ENCODE measurements at places on chromosomes 2 and 18.

GRCh38 chr2:12432985-12433625 is 283.6 kb upstream of the TRIB2 start:
- DNase-seq: no peak

DNA sequence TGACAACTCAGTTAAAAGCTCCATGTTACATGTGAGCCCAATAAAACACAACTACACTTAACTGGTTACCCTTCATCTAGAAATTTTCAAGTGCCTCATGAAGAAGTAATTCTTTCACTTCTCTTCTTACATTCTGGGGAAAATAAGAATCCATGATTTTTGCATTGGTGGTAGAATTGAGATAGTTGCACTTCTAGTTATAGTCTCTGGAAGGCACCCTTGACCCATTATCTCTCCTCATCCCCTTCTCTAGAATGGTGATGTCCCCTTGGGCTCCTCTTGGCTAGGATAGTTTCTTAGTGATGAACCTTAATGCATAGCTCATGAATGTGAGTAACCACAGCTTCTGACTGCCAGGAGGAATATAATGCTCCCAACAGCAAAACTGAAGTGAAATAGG is 3.6 kb downstream of the LGALSL start:
- no peak for DNase-seq

- no peak for DNase-seq
These were observed 12.6 kb upstream of the GULP1 start for GRCh38 chr2:188279093-188279445.

DNA sequence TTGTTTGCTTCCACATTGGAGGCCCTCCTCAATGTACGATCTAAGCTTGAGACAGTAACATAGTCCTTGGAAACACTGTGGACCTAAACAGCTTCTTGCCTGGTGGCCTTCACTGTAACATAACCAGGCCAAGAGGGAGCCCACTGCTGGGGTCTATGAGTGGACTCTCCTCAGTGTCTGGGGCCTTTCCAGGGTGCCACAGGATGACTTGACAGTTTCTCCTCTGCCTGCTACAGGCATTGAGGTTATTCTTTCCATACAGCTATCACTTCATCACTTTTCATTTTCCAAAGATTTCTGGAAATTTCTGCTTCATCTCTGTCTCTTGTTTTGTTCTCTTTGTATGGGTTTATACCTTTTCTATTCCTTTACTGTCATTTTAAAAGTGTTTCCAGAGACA is 11.3 kb downstream of the SCTR start:
- DNase-seq: no peak

DNA sequence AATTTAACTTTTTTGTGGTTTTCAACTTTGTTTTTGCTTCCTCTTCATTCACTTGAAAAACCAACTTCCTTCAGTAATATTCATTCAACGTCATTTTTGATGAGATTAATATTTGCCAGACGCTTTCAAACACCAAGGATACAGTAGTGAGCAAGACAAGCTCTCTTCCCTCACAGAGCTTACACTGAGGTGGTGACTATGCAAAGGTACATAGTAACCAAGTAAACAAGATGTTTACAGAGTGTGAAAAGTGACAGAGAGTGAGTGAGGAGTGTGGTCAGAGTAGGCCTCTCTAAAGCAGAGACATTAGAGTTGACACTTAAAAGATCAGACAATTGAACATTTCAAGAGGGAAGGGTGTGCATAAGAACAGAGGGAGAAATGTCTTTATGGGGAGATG is 155.5 kb downstream of the TMEM247 start:
- DNase-seq: no peak

DNA sequence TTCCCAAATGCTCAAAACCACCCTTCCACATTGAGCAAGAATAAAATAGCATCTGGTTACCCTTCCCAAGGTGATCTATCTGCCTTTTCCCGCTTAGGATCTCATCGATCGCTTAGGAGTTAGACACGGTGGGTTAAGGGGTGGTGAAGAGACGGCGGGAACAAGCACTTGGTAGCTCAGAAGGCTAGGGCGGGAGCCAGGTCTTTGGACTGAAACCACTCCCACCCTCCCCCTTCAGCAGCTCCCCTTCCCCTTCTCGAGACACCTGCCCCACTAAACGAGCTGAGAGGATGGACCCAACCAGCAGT is 513 bp downstream of the THOC1 start:
- no peak for DNase-seq

DNA sequence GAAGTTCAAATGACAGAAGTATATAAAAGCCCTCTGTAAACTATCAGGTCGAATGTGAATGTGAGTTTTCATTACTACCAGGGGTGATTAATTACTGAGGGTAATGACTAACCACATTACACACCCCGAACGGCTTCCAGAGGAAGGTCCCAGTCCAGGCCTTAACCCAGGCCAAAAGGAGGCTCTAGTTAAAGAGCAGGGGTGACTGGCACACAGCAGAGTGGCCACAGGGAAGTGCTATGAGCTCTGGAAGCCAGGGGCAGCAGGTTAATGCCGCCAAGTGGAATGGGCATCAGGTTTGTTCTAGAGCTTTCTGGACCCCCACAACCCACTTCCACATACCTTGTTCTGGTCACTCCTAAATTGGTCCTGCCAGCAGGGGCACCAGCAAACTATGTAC is 87.7 kb downstream of the BCL11A start:
- no peak for DNase-seq

DNA sequence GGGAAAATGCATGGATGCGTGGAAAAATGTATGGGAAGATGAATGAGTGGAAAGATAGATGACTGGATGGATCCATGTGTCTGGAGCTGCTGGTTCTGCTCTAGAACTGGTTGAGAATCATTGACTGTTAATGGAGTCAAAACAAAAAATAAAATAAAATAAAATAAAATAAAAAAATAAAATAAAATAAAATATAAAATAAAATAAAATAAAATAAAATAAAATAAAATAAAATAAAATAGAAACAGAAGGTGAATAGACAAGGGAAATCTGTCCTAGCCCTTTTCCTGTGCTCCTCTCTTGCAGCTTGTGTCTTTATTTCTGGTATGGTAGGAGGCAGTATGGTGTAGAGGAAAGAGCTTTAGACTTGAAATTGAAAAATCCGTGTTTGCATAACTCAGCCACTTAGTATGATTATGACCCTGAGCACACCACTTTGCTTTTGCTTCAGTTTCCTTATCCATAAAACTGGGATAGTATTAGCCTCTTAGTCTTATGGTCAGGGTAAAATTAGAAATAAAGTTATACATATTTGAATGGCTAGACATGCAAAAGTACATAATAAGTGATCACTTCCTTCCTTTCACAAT is 51.0 kb downstream of the PSD4 start:
- no peak for DNase-seq

- no peak for DNase-seq
These were observed 81.0 kb downstream of the GPR39 start for GRCh38 chr2:132497591-132497990.

DNA sequence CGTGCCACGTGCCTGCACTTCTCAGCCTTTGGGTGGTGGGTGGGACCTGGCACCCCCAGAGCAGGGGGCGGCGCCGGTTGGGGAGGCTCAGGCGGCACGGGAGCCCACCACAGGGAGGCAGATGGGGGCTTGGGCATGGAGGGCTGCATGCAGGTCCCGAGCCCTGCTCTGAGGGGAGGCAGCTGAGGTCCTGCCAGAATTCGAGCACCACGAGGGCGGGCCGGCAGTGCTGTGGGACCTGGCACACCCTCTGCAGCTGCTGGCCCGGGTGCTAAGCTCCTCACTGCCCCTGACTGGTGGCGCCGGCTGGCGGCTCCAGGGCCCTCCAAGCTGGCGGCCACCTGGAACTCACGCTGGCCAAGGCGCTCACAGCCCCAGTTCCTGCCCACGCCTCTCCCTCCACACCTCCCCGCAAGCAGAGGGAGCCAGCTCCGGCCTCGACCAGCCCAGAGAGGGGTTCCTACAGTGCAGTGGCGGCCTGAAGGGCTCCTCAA is 1176.8 kb upstream of the GYPC start:
- DNase-seq: no peak

- DNase-seq: no peak
These were observed 953.0 kb downstream of the DCDC2C start for GRCh38 chr2:4656326-4656725.

GRCh38 chr2:96501886-96502810 is 3.0 kb downstream of the NEURL3 start:
- no peak for DNase-seq

- no peak for DNase-seq
These were observed 154.8 kb downstream of the RNF144A start for GRCh38 chr2:7071916-7072556.

GRCh38 chr2:161419638-161420190 is 3.6 kb downstream of the TBR1 start:
- DNase-seq: no peak

DNA sequence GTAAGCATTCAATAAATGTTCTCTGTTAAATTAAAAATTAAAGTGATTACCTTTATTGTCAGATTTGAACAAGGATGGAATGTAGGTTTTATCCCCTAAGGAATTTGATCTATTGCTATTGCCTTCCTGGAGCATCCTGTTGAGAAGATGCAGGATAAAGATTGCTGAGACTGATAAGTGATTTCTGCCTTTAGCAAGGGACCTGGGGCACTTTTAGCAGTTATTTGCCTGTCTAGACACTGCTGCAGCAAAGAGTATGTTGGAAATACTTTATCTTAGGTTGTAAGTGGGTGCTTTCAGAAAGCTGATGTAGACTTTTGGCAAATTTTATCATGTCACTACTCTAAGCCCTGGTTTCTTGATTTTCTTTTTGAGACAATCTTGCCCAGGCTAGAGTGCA is 69.5 kb downstream of the FAM117B start:
- no peak for DNase-seq

DNA sequence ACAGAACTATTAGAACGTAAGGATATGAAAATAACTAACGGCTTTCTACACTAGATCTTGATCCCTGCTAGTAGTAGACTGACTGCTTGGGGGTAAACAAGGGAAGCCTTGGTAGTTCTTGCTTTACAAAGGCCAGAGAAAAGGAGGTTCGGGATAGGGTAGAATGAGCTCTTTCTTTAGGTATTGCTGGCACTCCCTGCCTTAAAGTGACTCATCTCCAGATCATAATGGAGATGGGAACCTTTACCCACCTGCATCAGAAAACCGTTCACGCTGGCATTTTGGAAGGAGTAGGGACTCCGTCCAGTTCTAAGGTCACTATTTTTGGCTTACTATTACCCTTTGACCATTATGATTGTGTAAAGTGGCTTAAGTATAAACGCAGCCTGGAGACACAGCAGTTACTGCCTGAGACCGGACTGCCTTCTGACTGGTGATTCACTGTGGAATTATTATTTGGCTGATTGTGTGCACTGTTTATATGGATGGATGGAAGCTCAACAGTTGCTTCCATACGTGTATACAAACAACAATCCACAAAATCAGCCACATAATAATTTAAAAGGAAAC is 482.5 kb downstream of the STK39 start:
- no peak for DNase-seq

DNA sequence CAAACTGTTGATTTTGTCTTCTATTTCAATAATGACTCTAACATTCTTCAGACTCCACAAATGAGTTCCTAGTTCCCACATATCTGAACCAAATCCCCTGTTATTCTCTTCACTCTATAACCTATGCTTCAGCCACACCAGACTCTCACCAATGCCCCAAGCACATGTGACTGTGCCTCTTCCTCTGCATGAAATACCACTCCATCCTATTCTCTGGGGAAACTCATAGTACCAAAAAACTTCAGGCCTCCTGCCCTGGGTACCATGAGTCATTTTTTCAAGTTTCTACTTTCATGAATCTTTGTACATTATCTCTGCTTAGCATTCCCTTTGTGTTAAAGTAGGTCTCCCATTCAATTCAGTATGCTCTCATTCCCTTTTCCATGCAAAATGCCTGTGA is 353.2 kb downstream of the ZEB2 start:
- no peak for DNase-seq

- no peak for DNase-seq
These were observed 284.1 kb downstream of the TRIB2 start for GRCh38 chr2:13000664-13001363.

DNA sequence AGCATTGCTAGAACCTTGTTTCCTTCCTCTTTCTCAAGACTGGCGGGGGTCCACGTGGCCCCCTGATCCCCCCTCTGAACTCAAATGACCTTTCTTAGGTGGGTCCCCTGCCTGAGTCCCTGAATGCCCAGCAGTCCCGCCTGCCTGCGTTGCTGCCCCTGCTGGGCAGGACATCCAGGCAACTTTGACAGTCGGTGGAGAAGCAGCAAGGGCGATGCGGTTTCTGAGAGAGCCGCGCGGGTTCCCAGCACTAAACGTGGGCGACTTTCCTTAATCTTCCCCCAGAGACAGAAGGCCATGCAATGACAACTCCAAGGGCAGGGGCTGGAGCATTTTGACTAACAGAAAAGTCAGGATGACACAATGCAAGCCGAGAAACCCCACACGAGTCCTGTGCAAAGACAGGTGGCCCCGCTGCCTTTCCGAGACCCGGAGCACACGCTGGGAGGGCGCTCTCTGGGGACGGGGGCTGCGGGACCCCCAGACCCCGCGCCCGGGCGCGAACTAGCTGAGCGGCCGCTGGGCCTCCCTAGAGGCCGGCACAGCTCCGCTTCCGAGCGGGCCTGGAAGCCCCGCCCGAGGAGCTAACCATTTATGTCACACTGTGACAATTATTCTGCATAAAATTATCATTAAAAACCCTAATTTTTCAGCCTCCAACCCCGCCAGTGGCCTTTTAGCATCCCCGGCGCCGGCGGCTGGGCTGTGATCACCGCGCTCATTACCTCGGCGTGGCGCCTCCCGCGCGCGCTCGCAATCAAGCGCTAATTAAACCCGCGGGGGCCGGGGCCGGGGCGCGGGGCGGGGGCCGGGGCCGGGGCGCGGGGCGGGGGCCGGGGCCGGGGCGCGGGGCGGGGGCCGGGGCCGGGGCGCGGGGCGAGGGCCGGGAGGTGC is 27.4 kb downstream of the ASB18 start:
- DNase-seq: no peak

DNA sequence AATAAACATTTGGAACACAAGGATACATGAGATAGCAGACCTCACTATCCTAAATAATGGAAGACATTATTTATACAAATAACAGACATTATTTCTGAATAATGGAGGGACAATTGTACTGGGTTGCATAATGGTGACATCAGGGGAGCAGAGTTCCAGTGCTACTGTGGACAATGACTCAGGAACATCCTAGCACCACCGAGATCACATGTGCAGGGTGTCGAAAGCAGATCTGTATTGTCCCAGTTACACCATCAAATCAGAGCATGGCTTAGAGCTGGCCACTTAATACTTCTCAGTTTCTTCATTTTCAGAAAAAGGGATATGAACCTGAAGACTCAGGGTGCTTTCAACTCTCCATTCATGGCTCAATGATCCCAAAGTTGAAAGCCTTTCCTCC is 249.1 kb upstream of the RBMS1 start:
- DNase-seq: no peak
